ENCODE measurements at places on chromosomes 4 and X.

GRCh38 chr4:74770226-74770910, 24.0 kb downstream of the BTC start:
- no peak for DNase-seq

DNA sequence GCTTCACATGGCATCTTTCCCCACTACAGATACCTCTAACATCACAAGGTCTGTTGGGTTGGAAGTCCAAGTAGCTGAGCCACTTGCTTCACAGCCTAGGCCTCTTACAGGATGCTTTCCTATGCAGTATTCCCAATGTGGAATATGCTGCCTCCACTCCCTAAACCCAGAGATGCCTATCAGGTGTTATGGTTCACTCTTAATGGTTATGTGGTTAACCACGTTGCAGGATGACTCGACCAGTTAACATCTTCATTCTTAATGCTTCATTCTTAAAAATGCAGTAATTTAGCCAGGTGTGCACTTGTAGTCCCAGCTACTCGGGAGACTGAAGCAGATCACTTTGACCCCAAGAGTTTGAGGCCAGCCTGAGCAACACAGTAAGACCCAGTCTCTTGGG, 24.2 kb downstream of the HAUS3 start:
- no peak for DNase-seq

DNA sequence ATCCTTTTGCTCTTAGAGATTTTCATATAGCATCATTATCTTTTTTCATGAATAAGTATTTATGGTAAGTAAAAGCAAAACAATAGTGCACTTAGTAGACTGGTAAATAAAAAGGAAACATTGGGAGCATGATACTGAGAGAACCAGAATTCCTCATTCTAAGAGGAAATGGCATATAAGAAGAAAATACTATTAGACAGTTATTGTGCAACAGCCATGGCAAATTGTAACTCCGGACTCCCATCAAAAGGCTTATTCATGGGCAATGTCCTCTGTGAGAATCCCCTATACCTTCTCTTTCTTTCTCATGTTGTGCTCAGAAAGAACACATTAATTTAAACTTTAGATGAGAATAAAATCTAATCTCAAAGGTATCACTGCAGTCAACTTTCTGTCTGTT, 42.4 kb downstream of the SPATA18 start:
- DNase-seq, result no peak

DNA sequence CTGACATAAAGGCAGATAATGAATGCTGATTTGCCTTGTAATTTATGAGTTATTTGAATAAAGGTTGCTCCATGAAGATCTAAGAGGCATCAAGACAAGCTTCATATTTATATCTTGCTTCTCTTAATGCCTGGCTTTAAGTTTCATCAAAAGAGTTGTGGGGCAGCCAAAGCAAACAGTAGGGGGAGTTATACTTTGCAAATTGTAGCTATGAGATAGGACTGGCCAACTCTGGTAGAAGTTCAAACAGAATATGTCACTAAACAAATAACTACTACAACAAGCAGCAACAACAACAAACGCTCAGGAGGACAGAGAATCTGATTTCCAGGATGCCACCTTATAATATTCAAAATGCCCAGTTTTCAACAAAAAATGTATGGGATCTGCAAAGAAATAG, 69.1 kb upstream of the PLAC1 start:
- no peak for DNase-seq

DNA sequence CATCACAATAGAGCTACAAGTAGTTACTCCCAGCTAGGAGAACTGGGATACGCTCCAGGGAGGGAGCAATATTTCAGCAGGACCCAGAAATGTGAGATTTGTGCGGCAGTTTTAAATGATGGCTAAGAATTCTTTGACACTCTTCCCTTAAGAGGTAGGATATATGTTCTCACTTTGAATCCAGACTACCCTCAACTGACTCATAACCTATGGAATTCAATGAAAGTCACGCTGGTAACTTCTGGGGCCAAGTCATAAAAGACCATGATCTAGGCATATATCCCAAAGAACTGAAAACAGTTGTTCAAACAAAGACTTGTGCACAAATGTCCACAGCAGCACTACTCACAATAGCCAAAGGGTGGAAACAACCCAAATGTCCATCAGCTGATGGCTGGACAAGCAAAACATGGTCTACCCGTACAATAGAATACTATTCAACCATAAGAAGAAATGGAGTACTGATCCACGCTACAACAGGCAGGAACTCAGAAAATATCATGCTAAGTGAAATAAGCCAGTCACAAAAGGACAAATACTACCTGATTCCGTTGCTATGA, 10.5 kb downstream of the CD99L2 start:
- no peak for DNase-seq

- no peak for DNase-seq
These were observed 436.6 kb downstream of the SPRY1 start for GRCh38 chr4:123833171-123833643.

GRCh38 chr4:121428721-121429120, 47.9 kb upstream of the QRFPR start:
- DNase-seq, result no peak

GRCh38 chr4:89024051-89024675, 32.8 kb downstream of the FAM13A start:
- peak; percentile 40 for DNase-seq

GRCh38 chr4:139790291-139790690, 124.7 kb downstream of the MGST2 start:
- no peak for DNase-seq

GRCh38 chrX:151287954-151288353, 109.1 kb upstream of the VMA21 start:
- no peak for DNase-seq

GRCh38 chr4:17740702-17741101, 40.7 kb downstream of the FAM184B start:
- no peak for DNase-seq

- DNase-seq, result no peak
These were observed 25.5 kb upstream of the MYOZ2 start for GRCh38 chr4:119110121-119110520.

GRCh38 chr4:146033149-146033548, 94.5 kb upstream of the ZNF827 start:
- no peak for DNase-seq

DNA sequence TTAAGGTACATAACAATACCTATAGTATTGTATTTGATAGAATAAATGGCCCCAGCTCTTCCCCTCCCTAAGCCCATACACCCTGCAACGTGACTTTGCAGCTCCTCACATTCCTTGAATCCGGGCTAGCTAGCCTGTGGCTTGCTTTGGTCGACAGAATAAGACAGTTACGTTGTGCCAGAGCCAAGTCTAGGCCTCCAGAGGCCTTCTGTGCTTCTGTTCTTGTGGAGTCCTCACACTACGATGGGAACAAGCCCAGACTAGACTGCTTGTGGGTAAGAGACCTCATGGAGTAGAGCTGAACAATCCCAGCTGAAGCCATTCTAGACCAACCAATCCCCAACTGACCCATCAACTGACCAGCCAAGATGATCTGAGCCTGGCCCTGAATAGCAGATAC, 102.4 kb upstream of the PLAC1 start:
- no peak for DNase-seq

DNA sequence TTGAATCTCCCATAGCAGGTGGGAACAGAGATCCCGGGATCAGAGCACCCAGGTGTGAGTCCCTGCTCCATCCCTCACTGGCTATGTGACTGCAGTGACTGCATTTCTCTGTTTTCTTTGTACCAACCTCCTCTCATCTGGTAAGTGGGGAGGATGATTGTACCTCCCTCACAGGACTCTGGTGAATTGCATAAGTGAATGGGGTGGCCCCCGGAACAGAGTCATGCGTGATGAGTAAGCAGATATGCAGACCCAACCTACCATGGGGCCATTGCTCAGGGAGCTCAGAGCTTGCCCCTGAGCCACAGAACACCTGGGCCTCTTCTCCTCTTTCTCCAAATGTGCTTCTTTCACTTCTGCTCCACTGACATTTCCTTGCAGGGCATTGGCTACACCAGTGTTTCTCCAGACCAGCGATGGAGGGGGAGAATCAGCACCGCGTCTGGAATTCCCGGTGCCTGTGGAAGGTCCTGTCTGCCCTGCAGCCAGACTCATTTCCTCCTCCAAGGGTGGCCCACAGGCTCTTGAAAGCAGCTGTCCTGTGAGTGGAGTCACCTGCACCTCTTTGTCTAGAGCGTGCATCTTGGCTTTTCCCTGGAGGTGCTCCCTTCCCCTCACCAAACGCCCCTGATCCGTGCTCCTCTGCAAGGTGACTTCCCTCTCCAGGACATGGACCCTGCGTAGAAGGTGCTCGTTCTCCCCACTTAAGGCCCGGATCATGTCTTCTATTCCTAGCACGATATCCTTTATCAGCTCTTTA, 30.0 kb downstream of the C4orf50 start:
- no peak for DNase-seq

DNA sequence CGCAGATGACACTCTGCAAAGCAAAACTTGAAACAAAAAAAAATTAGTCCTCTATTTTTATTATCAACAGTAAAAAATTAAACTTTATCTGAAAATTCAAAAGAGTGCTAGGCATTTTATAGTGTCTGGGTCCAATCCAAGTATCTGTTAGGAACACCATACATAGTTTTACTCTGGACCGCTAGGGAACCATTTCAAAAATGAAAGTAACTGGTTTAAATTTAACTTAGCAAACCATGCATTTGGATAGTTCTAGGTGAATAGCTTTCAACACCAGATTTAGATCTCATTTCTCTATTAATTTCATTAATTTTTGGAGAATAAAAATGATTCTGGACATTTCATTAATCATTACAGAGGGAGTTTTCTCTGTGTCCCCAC, 1.2 kb downstream of the KLKB1 start:
- no peak for DNase-seq

DNA sequence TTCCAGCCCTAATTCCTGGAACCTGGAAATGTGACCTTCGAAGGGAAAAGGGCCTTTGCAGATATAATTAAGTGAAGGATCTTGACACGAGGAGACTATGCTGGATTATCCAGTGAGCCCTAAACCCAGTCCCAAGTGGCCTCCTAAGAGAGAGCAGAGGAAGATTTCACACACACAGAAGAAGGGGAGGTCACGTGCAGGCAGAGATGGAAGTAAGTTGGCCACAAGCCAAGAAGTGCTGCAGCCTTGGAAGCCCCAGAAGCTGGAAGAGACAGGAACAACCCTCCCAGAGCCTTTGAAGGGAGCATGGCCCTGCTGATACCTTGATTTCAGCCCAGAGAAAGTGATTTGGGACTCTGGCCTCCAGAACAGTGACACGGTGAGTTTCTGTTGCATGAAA, 51.9 kb downstream of the EVC2 start:
- no peak for DNase-seq

GRCh38 chr4:176262243-176262642, 6.8 kb downstream of the ASB5 start:
- DNase-seq, result no peak

- no peak for DNase-seq
These were observed 44.2 kb upstream of the DGKK start for GRCh38 chrX:50514811-50515210.

DNA sequence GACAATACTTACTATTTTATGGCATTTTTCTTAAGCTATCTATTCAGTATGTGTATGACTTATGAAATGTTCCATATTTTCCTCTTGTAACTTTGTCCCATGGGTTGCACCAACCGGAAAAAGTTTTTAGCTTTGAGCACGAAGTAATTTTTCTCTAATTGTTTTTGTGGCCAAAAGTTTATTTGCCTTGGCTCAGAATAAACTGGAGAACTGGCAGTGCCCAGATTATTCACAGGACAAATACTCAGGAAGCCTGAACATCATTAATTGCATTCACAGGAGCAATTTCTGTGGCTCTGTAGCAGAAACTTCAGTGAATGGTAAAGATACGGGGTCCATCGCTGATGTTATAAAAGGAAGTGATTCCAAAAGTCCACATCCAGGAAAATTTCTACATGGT, 184.5 kb downstream of the ARHGAP10 start:
- no peak for DNase-seq

GRCh38 chr4:66000510-66001117, 330.3 kb upstream of the EPHA5 start:
- no peak for DNase-seq

- DNase-seq, result no peak
These were observed 15.9 kb upstream of the PIM2 start for GRCh38 chrX:48934581-48935300.

GRCh38 chr4:37978248-37978924, 18.2 kb downstream of the PTTG2 start:
- no peak for DNase-seq

DNA sequence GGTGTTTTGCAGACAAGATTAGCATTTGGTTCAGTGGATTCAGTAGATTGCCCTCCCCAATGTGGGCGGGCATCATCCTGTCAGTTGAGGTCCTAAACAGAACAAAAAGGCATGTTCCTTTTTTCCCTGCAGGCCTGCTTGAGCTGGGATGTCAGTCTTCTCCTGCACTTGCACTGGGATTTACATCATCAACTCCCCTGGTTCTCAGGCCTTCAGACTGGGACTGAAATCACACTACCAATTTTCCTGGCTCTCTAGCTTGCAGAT, 278.9 kb upstream of the FTHL17 start:
- no peak for DNase-seq

GRCh38 chr4:1519787-1520661, 113.8 kb upstream of the NKX1-1 start:
- DNase-seq, result no peak

GRCh38 chr4:81378386-81378785, 93.3 kb downstream of the RASGEF1B start:
- no peak for DNase-seq

- DNase-seq, result no peak
These were observed 277.3 kb upstream of the TAPT1 start for GRCh38 chr4:16503421-16504100.

- DNase-seq, result no peak
These were observed 179.9 kb downstream of the DTHD1 start for GRCh38 chr4:36461344-36461743.

GRCh38 chrX:109372291-109372690, 109.6 kb downstream of the GUCY2F start:
- no peak for DNase-seq

DNA sequence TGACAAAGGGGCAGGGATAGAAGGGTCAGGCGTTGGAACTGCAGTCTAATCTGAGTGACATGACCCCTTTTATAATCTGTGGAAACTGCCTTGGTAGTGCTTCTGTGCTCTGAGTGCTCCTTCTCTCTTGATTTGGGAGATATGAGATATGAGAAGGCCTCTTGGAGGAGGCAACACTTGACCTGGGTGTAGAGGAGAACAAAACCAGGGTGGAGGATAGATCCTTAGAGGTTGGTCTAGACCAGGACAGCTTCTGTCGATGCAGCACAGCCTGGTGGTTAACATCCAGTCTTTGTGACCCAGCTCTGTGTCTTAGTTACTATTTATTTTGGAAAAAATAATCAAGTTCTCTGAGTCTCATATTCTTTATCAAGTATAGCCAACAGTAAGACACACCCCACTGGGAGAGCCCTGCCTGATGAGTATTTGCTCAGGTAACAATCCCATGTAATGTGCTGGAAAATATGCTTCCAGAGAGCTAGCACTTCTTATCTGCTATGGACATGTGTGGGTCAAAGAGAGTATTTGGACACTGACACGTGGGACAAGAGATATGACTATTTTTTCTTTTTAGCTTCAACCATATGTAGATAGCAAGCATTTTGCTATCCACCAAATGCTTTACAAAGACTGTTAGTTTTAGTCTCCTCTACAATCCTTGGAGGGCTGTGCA, 9.1 kb downstream of the USP51 start:
- DNase-seq, result no peak
